ENCODE measurements at places on chromosomes 5 and 9. TPM values are rescaled to one million over a fixed set of nuclear protein-coding genes. Genes with fewer than 3 reads are reported as not detected.

The GLRA1 gene
- polyA plus RNA-seq, result 0.08 TPM

The ANXA2R gene
- polyA plus RNA-seq, result 1.9 TPM

The EGR1 gene
- 41.0 TPM for polyA plus RNA-seq

The TPPP gene
- 6.4 TPM for polyA plus RNA-seq

The NPDC1 gene
- polyA plus RNA-seq, result 328 TPM

The EQTN gene
- polyA plus RNA-seq, result 0.30 TPM

The LRRC19 gene
- 0.16 TPM for polyA plus RNA-seq

The PAEP gene
- polyA plus RNA-seq, result not detected

The GABRG2 gene
- 1.5 TPM for polyA plus RNA-seq

The RFX3 gene
- polyA plus RNA-seq, result 1.2 TPM

The CCNJL gene
- polyA plus RNA-seq, result 0.16 TPM

DNA sequence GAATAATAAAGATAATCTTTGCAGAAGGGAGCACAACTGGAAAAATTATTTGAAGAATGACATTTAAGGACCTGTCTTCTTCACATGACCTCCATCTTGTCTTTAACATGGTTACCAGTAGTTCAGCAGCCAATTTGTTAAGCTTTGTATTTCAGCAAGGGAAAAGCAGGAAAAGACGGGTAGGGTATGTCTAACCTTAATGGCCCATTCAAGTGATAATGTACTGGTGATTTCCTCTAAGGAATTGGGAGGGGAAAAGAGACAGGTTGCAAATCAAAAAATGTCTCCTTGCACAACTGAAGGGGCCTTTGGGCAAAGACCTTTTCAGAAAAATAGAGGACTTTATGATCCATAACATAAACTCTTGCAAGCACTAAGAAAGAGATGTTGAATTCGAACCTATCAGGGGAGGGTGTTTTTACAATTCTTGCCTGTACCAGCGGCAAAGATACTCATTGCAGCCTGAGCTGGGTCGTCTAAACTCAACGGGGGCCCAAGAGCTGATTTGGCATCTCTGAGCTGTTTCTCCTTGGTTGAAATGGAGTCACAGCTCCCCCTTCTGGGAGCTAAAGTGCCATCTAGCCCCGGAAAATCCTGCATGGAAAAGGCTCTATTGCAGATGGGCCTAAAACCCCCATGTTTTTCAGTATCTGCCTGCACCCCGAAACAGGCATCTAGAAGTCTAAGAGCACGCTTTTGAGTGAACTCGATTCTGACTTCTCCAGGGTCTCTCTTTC lies 3.8 kb downstream of the BRINP1 start:
- no peak for DNase-seq

DNA sequence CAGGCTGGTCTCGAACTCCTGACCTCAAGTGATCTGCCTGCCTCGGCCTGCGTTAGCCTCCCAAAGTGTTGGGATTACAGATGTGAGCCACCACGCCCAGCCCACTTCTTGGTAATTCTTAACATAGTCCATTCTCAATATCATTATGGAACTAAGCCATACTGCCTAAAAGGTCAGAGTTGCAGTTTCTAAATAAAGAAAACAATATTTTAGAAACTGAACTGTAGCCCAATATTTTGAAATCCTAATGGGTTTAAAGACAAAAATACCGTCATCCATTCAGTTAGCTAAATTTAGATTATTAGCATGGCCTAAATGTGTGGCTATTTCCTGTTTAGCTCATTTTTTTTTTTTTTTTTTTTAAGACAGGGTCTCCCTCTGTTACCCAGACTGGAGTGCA lies 99.5 kb downstream of the USP20 start:
- DNase-seq, result no peak

GRCh38 chr5:107966201-107966600 lies 295.5 kb upstream of the EFNA5 start:
- no peak for DNase-seq

DNA sequence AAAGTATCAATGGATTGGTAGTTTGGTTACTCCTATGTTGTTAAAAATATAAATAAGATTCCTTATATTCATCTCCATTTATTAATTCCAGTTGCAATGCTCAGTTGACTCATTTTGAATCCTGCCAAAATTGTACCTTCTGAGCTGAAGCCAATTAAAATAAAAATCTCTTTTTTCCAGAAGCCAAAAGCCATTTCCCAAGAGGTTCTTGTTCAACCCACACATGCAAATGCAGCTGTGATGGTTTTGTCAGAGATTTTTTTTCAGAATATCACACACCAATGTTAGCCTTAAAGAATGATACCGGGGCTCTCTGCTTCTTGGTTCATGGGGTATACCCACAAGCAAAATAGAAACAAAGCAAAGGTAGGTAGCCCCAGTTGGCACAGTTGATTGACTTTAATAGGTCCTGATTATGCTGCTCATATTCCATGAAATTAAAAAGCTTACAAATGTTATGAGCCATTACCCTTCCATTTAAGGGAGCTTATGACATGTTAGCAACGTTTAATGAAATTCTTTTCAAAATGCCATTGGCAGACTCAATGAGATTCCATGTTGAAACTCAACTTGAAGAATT lies 208.0 kb downstream of the SGCD start:
- no peak for DNase-seq

DNA sequence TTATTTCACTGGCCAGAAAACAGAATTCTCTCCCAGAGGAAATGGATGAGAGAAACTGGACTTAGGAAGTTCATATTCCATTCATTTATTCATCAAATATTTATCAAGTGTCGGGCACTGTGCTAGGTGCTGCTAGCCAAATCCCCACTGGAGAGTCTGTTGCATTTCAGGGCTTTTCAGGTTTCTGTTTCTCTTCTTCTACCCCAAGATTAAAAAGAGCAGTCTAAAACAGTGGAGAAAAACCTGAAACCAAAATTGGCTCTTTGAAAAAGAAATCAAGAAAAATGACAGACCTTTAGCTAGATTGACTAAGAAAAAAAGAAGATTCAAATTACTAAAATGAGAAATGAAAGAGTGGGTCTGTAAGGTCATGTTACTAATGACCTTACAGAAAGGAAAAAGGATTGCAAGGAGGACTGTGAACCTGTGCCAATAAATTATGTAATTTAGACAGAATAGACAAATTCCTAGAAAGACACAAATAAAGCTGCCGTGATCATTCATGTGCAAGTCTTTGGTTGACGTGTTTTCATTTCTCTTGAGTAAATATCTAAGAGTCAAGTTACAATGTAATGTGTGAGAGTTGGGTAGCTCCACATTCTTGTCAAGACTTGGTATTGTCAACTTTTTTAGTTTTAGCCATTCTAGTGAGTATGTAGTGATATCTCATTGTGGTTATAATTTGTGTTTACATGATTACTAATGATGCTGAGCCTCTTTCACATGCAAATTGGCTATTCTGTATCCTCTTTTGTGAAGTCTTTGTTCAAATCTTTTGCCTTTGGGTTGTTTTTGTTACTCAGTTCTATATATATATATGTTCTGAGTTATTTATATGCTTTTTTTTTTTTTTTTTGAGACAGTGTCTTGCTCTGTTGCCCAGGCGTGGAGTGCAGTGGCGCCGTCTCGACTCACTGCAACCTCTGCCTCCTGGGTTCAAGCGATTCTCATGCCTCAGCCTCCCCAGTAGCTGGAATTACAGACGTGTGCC lies 23.7 kb downstream of the SNX30 start:
- DNase-seq, result no peak

DNA sequence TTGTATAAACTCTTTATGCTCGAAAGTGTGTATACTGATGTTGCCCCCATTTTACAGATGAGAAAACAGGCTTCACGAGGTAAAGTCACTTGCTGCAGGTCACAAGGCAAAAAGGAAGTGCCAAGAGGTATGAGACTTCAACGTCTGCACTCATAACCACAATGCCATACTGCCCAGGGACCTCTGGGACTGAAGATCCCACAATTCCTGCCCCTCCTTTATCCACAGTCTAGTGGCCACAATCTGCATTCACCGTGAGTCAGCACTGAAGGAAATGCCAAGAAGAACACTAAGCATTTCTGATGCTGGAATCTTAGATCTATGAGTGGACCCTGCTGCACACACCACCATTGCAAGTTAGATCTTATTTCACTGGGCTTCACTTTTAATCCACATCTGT lies 37.3 kb downstream of the MED27 start:
- no peak for DNase-seq

- no peak for DNase-seq
Measured at GRCh38 chr5:131966551-131966950, 21.1 kb upstream of the MEIKIN start.

DNA sequence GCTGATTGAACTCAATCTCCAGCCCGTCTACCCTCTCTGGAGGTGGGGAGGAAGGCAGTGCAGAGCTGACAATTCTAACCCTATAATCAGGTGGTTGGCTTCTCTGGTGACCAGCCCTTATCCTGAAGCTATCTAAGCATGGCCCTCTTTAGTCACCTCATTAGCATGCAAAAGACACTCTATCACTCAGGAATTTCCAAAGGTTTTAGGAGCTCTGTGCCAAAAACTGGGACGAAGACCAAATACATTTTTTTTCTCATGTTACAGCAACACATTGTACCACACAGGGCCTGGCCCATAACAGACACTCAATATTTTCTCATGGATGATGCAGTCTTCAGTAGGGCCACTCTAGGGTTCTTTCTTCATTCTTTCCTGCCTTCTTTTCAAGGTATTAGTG lies 118.8 kb upstream of the VLDLR start:
- no peak for DNase-seq

DNA sequence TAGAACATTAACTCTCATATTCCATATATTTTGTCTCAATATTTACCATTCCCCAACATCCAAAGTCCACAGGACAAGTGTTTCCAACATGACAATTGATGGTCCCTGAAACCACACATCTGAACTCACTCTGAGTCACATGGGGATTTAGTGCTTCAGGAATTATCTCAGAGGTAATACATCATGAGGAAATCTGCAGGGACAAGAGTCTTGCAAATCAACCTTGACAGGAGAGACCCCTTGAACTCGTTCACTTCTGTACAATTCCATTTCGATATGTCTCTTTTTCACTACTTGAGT lies 119.7 kb upstream of the ABCA1 start:
- DNase-seq, result no peak

DNA sequence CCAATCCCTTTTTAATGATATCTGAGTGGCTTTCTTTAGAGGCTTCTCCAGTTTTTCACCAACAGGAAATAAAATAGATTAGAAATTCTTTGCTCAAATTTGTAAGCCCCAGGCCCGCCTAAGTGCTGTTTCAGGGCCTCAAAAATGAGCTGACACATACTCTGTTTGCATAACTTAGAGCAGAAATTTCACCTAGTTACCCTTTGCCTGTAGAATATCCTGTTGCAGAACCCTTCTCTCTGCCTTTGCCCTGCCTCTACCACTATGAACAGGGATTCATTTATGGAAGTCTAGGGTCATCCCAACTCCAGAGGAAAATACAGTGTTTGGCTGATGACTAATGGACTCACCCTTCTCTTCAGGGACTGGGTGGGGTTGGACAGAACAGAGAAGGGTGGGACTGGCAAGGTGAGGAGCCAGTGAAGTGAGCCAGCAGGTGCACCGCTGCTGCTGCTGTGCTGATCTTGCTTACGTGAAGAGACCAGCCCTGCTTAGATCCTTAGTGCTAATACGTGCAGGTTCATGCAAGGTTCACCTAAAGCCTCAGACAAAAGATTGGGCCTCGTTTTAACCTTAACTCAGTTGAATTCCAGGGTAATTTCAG lies 22.8 kb downstream of the OSTF1 start:
- DNase-seq, result no peak

DNA sequence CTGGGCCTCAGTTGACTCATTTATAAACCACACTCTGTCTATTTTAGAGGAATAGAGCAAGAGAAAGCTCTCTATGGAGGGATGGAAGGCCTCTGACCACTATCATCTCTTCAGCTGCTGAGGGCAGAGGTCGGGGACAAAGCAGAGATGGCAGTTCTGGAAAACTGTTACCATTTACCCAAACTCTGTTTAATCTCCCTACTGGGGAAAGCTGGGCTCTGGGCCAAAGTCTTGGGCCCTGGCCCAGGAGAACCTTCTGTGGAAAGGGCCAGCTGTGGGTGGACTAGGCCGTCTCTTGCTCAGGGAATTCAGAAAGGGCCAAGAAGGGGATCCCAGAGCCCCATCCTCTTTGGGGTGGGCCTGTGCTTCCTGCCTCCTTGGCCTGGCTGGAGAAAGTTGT lies 100.0 kb downstream of the PSD2 start:
- peak; percentile 57 for DNase-seq

- no peak for DNase-seq
Measured at GRCh38 chr9:132804576-132805295, 73.3 kb downstream of the AK8 start.

- no peak for DNase-seq
Measured at GRCh38 chr9:133616643-133617405, 7.6 kb upstream of the FAM163B start.

- no peak for DNase-seq
Measured at GRCh38 chr5:112907166-112907631, 14.8 kb downstream of the REEP5 start.

DNA sequence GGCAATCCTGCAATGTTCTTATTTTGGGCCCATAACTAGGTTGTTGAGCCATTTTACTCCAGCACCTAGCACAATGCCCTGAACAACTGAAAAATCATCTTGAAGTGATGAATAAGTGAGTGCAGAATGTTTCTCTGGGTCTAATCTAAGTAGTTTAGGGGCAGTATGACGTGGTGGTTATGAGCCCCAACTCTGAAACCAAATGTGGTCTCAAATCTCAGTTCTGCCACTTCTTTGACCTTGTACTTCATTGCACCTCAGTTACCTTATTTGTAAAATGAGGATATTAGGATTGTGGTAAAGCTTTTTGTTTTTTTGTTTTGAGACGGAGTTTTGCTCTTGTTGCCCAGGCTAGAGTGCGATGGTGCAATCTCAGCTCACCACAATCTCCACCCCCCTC lies 80.9 kb upstream of the SNX2 start:
- DNase-seq, result no peak

DNA sequence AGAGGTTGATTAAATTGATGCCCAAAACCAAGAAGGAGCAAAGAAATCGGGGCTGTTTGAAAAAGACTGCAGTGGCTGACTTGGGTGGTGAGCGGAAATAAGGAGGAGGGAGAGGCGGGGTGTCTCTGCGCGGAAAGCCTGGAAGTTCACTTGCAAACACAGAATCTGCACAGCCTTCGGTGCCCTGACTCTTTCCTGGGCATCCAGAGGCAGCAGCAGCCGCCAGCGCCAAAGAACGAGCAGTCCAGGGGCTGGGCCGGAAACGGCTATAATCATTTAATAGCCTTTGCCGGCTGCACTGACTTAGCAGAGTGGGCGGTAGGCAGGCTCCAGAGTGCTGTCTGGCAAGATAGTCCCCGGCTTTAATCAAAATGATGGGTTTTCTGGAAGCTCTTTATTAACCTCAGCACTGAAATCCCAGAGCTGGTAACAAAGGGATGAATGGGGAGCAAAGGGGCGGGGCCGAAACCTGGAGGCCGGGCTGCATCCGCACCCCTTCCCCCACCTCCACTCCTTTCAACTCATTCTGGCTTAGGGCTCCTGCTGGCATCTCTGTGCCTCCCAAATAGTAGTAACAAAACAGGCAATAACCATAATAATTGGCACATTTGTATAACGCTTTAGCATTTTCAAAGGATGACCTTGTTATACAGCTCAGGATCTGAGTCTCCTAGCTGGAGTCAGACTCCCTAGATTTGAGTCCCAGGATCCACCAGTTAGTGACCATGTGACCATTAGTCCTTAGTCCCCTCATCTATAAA lies 35.7 kb downstream of the PCDHAC2 start:
- no peak for DNase-seq

- peak; percentile 62 for DNase-seq
Measured at GRCh38 chr9:3181049-3181953, 337.4 kb upstream of the PUM3 start.
